Stimulated activated CD8-positive, alpha-beta memory T cell treated with anti-CD3 and anti-CD28 coated beads, Interleukin-7, amount 100 ng/mL, for 24 hours (primary cell): ENCODE measurements at places on chromosomes 2 and 18.

DNA sequence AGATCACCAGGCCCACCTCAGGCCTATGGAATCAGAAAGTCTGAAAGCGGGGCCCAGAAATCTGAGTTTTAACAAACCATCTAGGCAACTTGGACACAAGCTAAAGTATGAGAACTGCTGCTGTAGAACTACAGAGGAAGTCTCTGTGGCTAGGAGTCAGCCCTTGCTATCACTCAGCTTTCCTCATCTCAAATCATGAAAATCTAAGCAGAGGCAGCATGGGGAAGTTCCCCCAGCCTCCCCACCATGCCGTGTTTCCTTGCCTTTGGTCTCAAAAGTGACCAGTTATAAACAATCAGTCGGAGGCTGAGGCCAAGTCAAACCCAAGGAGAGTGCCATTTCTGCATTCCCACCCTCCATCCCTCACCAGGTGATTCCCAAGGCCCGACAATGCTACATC lies 404.7 kb downstream of the BCL11A start:
- no peak for DNase-seq

DNA sequence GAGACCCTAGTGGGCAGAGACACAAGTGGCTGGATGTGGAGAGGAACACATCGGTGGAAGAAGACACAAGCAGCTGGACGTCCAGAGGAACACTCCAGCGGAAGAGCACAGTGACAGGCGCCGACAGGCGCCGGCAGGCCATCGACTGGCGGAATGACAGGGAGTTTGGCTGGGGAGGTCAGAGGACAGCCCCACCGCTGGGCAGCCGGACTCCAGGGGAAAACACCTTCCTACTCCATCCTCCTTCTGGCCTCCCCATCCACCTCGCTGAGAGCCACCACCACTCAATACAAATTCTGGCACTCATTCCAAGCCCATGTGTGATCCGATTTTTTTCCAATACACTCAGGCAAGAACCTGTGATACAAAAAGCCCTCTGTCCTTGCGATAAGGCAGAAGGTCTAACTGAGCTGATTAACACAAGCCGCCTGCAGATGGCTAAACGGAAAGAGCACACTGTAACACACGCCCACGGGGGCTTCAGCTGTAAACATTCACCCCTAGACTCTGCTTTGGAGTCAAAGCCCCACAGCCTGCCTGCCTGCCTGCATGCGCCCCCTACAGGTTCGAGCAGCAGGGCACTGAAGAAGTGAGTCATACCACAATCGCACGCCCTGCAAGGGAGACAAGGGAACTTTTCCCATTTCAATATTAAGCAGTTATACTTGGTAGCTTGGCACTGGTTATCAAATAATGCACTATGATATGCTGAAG lies 50.2 kb upstream of the LRP1B start:
- DNase-seq, result no peak

DNA sequence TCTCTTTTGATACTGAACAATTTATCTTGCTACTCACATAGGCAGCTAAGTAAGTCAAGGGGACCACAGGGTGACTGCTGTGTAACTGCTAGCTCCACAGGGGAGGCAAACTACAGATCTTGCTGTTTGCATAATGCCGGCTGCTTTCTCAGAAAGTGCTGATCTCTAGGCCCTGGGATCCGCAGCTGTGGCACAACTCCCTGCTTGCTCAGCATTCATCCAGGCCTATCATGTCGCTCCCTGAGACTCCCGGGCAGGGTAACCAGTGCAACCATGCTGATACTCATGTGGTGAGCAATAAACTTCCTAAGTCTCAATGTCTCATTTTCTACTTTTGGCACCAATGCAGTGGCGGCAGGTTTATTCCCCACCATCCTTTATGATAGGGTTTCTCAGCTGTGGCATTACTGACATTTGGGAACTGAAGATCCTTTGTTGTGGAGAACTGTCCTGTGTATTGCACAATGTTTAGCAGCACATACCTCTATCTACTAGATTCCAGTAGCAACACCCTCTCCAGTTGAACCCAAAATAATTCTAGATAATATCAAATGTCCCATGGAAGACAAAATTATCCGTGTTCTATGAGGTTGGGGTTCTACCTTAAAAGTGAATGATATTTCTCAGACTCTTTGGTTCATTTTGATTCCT lies 1101.3 kb downstream of the LRP1B start:
- no peak for DNase-seq

DNA sequence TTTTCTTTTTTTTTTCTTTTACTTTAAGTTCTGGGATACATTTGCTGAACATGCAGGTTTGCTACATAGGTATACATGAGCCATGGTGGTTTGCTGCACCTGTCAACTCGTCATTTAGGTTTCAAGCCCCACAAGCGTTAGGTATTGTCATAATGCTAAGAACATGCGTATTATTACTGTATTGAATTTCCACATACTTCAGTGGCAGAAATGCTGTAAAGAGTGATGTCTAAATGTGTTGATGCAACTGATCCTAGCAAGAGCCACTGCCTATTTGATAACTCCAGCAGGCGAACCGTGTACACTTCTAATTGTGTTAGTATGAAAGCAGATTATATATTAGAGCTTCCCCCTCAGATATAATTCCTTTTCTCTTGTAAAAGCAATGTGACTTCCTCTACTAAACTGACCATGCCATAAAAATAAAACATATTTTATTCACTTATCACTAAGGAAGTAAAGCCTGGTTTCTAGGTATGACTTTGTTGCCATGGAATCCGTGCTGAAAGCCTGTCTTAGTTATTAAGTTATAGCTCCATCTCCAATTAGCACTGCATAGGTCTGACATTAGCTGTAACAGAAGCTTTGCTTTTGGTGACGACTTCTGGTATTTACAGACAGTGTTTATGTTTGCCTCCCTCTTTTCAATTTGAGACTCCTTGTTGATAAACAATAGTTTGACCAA lies 280.0 kb downstream of the GALR1 start:
- no peak for DNase-seq

- no peak for DNase-seq
These were observed 1.9 kb downstream of the BMPR2 start for GRCh38 chr2:202378001-202378400.

DNA sequence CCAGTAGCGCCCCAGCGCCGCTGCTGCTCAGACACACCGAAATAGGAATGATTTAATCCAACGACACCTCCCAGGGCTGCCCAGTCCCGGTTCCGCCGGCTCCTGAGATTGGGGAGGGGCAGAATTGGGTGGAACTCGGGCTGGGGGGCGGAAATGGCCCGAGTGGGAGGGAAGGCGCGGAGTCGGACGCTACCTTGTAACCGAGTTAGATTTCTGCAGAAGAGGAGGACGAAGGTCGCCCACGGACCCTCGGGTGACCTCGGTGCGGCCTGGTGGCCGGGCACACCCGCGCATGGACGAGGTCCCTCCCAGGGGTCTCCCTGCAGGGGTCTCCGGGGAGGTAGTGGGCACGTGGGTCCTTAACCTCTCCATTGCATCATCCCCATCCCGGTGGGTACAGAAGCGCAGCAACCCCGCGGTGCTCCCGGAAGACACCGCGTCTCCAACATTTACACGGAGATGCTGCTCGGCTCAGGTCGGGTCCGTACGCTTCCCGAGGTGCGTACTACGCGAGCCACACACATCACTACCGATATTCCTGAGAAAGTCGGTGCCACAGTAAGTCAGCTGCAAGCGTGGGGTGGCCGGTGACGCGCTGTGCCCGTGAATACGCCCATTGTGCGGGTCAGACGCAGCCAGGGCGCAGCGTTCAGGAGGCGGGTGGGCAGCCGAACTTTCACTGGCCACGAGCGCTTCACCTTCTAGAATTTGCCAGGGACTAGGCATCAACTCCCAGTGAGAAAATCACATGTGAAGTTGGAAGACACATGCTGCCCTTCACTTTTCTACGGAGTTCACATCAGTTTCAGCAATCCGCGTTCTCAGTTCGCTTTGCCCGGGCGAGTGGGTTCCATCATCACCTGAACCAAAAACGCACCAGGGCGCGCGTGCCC lies 3.0 kb downstream of the ZNF516 start:
- DNase-seq, result no peak

GRCh38 chr2:11040992-11041391 lies 114.3 kb upstream of the SLC66A3 start:
- DNase-seq, result no peak

DNA sequence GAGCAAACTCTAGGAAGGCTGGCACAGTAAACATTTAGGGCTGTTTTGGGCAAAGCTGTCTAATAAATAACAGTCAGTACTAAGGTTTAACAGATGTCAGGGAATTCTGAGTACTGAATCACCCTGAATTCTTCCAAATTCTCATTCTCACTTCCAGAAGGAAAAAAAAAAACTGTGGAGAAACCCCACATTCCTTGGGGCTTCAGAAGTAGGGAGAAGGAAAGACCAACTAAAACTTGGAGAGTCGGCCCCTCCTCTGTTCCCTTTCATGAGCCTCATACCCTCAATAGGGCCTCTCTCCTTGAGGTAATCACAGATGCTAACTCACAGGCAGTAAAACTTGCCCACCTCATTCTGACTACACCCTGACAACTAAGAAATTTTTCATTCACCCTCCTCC lies 62.1 kb downstream of the CCDC148 start:
- DNase-seq, result no peak

GRCh38 chr2:185787227-185788145 lies 48.9 kb downstream of the FSIP2 start:
- no peak for DNase-seq

GRCh38 chr2:151423760-151424159 lies 14.1 kb downstream of the RIF1 start:
- no peak for DNase-seq

GRCh38 chr2:179251870-179252269 lies 12.8 kb downstream of the SESTD1 start:
- DNase-seq, result no peak

GRCh38 chr2:136104977-136105376 lies 13.0 kb downstream of the CXCR4 start:
- DNase-seq, result no peak

GRCh38 chr2:240921311-240921994 lies 15.3 kb downstream of the CROCC2 start:
- DNase-seq, result no peak

GRCh38 chr2:107025869-107026380 lies 140.0 kb upstream of the ST6GAL2 start:
- no peak for DNase-seq

DNA sequence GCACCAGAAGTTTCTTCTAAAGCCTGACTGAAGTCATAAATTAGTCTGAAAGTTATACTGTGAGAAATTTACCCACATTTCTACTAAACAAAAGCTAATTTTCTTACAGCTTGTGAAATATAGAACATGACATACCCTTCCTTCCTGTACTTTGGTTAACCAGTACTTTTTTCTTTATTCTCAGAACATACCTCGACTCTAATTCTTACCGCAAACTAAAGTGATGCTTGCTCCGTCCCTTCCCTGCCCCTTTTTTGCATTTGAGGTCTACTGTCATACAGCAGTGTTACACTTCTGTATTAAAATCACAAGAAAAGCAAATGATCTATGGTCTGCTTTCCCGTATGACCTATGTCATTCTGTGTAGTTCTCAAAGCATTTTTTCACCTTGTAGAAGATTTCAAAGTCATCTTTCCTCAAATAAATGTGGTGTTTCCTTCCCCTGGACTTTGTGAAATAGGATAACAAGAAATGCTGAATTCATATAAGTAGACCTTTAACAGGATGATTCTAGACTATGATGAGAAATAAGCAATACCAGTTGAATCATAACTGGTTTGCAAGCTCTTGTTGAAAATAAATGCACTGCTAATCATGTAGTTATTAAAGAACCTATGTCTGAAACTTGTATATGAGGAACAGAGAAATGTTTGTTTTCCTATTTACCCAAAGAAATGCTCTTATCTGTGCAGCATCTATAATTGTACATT lies 30.4 kb downstream of the CYTIP start:
- DNase-seq, result no peak

GRCh38 chr18:58853561-58853960 lies 11.1 kb upstream of the ZNF532 start:
- no peak for DNase-seq

GRCh38 chr18:10681581-10682367 lies 155.9 kb downstream of the NAPG start:
- DNase-seq, result no peak

GRCh38 chr2:85718009-85718391 lies 23.8 kb downstream of the GNLY start:
- DNase-seq, result no peak

GRCh38 chr2:168253379-168253778 lies 6.0 kb upstream of the STK39 start:
- no peak for DNase-seq

GRCh38 chr2:69222953-69223658 lies 163.9 kb downstream of the GFPT1 start:
- DNase-seq, result no peak

- no peak for DNase-seq
These were observed 49.2 kb upstream of the DAPL1 start for GRCh38 chr2:158745866-158746382.

DNA sequence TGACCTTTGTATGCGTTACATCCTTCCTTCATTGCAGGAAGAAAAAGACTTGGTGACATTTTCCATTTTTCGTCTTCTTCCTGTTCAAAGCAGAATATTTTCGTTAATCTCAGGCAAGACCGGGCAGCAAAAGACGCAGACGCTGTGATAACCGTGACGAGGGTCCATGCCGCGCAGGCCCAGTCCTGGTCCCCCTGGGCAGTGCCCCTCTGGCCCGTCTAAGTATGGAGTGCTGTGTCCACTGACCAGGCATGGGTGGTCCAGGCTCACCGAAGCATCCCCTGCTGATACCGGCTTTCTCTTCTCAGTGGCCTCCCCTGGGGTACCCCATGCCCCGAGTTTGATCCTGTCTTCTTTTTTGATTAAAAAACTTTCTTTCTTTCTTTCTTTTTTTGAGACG lies 135.2 kb upstream of the ASB18 start:
- DNase-seq, result no peak

- DNase-seq, result no peak
These were observed 16.7 kb downstream of the DNMT3A start for GRCh38 chr2:25324905-25325592.

DNA sequence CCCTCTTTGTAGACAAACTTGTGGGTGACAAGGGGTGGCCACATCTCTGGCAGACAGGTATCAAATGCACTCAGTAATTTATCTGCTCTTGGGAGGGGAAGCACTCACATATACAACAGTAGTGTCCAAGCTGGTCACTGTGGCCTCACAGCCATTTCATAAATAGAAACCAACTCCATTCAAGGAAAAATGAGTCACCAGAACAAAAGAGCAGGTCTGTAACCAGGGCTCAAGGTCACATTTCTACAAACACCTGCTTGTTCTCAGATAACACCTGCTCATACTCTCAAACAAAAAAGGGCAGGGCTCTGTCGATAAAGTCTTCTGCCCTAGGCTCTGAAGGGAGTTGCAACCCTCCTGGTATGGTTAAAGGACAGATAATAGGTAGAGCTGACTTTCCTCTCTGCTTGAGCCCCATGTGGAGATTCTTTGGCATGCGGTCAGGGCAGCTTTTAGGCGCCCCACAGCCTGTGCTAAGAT lies 459.0 kb downstream of the BCL11A start:
- no peak for DNase-seq

DNA sequence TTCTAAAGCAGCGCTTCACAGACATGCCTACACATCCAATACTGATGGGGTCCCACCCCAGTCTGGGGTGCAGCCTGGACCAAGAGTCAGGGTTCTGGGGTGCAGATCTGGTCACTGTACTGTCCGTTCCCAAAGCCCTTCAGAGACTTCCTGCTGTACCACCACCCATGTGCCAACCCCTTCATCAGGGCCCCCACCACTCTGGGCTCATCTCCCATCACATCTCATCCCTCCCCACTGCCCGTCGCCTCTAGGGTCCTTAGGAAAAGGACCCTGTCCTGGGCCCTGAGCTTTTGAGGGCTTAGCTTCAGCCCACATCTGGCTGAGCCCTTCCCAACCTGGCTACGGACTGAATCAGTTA lies 37.9 kb upstream of the ID2 start:
- no peak for DNase-seq
